NCI-H1694 (cell line): ENCODE measurements at places on chromosomes 1 and 21.

- DNase-seq, result no peak
These were observed 10.2 kb downstream of the WNT4 start for GRCh38 chr1:22132517-22133235.

DNA sequence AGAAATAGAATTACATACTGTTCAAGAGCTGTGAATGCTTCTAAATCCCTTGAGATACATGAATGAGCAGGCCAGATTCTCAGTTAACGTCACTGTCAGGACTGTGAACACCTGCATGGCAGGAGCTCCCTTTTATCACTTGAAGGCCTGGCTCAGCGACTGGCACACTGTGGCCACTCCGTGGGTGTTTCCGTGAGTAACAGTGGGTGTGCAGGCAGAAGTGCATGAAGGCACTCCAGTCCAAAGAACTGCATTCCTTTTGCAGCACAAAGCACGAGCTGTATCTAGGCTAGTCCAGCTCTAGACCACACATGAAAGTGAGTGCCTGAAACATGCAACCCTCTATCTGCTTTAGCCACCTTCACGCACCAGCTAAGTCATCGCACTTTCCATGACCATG, 9.6 kb upstream of the SIM2 start:
- no peak for DNase-seq

DNA sequence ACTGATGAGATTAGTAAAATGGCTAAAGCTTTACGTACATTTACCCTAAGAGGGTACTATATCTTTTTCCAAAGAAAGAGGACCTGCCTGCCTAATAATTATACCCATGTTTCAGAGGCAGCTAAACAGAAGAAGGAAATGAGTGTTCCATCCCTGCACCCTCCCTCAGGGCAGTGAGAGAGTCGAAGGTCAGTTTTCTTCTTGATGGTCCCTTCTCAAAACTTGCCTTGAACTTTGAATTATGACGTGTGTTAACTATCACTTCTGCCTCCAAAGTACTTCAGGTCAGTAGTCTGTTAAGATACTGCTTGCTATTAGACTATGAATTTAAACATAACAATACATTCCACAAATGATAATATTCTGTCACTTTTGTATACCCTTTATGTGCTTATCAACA, 294.8 kb upstream of the CHRM3 start:
- no peak for DNase-seq

DNA sequence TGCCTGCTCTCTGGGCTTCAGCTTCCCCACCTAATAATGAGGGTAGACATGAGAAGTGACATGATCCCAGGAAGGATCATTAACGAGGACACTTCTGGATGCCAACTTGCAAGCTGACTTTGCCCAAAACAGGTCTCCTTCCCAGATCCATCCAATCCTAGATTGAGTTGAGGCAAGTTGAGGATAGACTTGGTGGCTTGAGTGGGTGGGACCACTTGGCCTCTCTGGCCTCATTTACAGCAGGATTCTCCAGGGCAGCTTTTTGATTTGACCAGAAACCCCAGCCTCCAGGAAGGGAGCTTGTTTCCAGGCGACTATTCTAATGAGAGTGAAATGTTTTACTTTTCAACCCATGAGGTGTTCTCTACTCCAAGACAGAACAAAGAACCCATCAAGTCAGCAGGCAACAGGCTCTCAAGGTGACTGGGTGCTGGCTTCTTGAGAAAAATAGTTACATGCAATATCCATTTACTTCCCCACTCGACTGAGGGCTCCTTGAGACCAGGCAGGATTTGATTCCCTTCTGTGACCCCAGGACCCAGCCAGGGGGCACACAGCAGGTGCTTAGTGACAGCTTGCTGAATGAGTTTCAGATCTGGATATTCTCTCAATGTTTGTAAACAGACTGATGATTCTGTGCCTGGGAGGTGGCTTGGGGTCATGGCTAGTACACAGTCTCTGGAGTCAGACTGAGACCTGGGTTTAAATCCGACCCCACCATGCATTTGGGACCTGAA, 128.2 kb downstream of the DMRTB1 start:
- DNase-seq, result no peak

GRCh38 chr1:32714277-32714676, 11.7 kb upstream of the SYNC start:
- no peak for DNase-seq

DNA sequence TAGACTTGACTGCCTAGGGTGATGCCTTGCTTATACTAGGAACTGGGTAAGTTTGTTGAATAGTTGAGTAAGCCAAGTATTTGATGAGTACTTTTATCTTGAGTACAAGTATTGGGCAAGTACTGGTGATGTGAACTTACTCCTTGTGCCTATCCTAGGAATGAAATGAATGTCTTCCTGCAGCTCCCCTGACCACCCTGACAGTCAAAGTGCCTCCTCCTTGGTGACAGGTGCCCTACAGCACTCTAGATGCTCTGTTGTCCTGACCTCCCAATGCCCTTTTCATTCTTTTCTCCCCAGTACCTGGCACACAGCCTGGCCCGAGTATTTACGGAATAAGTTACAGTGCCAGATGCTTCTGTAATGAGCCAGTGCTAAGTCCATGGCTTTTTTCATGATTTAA, 25.5 kb downstream of the PCSK9 start:
- DNase-seq, result peak; percentile 58

GRCh38 chr1:8925960-8926359, 19.7 kb upstream of the CA6 start:
- no peak for DNase-seq

DNA sequence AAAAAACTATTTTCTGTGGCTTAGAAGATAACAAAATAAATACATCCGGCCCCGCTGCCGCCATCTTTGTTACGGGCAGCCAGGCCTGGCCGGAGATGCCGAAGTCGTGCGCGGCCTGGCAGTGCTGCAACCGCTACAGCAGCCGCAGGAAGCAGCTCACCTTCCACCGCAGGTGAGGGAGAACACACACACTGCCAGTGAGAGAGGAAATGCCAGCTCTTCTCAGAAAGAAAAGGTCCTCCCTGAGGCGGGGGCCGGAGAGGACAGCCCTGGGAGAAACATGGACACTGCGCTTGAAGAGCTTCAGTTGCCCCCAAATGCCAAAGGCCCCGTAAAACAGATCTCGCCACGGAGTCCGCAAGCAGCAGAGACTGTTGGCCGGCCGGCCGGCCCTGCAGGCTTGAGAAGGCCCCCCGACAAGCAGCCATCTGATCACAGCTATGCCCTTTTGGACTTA, 323.2 kb downstream of the AMY1C start:
- no peak for DNase-seq

GRCh38 chr1:77796695-77797405, 17.4 kb downstream of the MIGA1 start:
- DNase-seq, result no peak

DNA sequence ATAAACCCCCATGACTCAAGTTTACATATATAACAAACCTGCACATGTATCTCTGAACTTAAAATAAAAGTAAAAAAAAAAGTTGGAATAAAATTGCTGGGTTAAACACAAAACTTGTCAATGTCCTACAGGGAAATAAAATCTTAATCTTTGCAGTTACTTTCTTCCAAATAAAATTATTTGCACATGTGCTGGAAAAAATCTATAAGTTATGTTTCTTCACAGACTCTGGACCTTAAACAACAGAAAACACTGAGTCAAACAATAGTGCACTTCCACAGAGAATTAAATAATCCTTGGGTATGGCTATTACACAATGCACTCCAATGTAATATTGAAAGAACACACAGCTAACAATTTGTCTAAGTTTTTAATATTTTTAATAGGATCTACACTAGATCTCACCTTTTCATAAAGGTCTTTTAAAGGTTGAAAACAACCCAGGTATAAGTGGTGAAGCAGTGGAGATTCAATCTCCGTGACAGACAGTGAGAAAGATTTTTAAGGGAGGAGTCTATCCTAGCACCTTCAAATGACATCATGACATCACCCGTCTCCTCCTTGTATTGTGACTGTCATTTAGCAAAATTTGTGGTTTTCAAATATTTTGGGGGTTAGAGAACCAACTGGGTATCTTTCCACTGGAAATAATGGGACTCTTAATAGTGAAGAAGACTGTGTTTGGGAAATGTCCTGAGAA, 25.2 kb upstream of the FGGY start:
- no peak for DNase-seq

GRCh38 chr1:20555758-20556120, 3.4 kb downstream of the FAM43B start:
- DNase-seq, result no peak
